HFFc6 (cell line): ENCODE measurements at places on chromosomes 2 and 18. TPM values are rescaled to one million over a fixed set of nuclear protein-coding genes. Genes with fewer than 3 reads are reported as not detected.

DNA sequence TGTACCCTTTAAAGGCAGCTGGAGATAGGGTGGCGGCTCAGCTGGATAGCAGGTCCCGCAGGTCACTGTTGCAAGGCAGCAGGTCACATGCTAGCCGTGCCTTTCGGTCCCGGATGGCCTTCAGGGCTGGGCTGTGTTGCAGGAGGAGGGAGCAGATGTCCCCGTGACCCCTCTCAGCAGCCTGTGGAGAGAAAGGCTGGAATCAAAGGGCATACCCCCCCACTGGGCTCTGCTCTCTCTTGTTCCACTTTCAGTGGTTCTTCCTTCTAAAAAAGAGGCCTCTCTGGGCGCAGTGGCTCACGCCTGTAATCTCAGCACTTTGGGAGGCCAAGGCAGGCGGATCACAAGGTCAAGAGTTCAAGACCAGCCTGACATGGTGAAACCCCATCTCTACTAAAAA lies 4.4 kb upstream of the ANKRD23 start:
- H3K27ac ChIP-seq: no peak overlapping the region
- H3K4me1 ChIP-seq: no peaks in the 10 kb centered on the region
- H3K27me3 ChIP-seq: no peaks in the 10 kb centered on the region; the same call in 1 of the 2 replicates

- H3K4me1 ChIP-seq: no peaks in the 10 kb centered on the region
- H3K36me3 ChIP-seq: no peaks in the 10 kb centered on the region
- no peak for DNase-seq
- no peak overlapping the region for H3K27ac ChIP-seq
Observed at GRCh38 chr2:72008608-72009007, 139.1 kb downstream of the CYP26B1 start.

DNA sequence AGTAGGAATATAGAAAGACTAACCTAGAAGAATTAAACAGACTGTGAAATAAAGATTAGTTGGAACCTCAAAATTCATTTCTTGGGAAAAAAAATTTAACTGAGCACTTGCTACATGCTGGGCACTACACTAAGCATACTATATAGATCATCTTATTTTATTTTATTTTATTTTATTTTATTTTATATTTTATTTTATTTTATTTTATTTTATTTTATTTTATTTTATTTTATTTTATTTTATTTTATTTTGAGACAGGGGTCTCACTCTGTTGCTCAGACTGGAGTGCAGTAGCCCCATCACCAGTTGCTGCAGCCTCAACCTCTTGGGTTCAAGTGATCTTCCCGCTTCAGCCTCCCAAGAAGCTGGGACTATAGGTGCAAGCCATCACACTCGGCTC lies 74.5 kb upstream of the DSC1 start:
- H3K36me3 ChIP-seq: no peaks in the 10 kb centered on the region
- H3K4me3 ChIP-seq: no peak overlapping the region
- no peaks in the 10 kb centered on the region for H3K4me1 ChIP-seq
- DNase-seq: no peak
- H3K27ac ChIP-seq: no peak overlapping the region

DNA sequence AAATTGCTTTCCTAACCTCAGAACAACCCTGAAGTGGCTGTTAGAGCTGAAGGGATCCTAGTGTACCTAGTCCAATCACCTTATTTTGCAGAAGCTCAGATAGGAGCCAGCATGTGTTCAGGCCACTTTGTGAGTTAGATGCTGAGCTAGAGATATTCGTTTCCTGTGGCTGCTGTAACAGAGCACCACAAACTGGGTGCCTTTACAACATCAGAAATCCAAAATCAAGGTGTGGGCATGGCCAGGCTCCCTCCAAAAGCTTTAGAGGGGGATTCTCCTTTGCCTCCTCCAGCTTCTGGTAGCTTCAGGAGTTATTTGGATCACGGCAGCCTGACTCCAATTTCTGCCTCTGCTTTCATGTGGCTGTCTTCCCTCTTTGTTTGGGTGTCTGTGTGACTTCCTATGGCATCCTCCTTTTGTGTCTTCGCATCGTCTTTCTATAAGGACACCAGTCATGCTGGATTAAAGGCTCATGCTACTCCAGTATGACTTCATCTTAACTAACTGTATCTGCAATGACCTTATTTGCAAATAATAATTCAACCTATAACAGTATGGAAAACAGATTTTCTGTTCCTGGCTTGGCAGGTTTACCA lies 86.3 kb upstream of the TGFA start:
- H3K27me3 ChIP-seq: peaks cover 23% of the 10 kb centered on the region
- H3K27ac ChIP-seq: no peak overlapping the region
- H3K4me3 ChIP-seq: no peak overlapping the region
- DNase-seq: no peak
- no peaks in the 10 kb centered on the region for H3K36me3 ChIP-seq

- DNase-seq: no peak
- H3K36me3 ChIP-seq: no peaks in the 10 kb centered on the region
- peaks cover 20% of the 10 kb centered on the region for H3K4me1 ChIP-seq
- H3K27me3 ChIP-seq: peaks cover 22% of the 10 kb centered on the region
Observed at GRCh38 chr2:70505613-70506391, 47.8 kb downstream of the TGFA start.

- no peak overlapping the region for H3K4me3 ChIP-seq
- no peaks in the 10 kb centered on the region for H3K27me3 ChIP-seq
- no peak overlapping the region for H3K27ac ChIP-seq
- no peak for DNase-seq
- no peaks in the 10 kb centered on the region for H3K36me3 ChIP-seq
Observed at GRCh38 chr18:30792051-30792450, 250.5 kb downstream of the DSC3 start.

DNA sequence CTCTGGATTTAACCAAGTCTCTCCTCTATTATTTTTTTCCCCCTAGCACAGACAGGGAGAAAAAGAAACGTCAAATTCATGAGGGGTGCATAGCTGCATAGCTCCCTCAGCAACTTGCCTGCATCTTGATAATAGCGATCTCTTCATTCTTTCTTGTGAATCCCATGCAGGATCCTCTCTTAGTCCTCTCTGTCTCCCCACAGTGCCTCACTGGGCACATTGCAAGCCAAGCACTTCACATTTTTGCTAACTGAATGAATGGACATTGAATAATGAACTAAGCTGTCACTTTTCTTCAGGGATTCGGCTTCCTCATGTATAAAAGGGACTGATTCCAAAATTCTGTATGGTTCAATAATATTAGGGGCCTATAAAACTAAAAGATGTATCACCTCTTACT lies 2.9 kb upstream of the EPB41L3 start:
- no peak overlapping the region for H3K4me3 ChIP-seq
- H3K36me3 ChIP-seq: no peaks in the 10 kb centered on the region
- H3K27me3 ChIP-seq: peaks cover 8% of the 10 kb centered on the region; the same call in 1 of the 2 replicates
- H3K4me1 ChIP-seq: no peaks in the 10 kb centered on the region; the same call in 1 of the 2 replicates

DNA sequence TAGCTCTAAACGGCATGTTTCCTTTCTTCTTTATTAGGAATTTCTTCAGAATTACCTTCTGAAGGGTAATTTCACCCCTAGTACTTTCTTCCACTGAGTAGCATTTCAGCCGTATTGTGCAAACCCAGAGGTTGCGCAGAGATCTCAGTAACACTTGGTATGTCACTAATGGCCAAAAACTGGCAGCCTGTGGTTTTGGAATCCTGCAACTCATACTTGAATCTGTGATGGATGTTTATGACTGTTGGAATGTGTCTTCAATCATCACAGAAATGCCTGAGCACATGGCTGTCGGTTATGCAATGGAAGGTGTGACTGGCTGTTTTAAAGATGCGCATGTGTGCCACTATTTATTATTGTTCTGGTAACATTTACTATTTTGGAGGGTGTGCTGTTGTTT lies 100.0 kb downstream of the COLEC12 start:
- no peak overlapping the region for H3K27ac ChIP-seq
- no peak overlapping the region for H3K4me3 ChIP-seq

LRP1B gene
- total RNA-seq: not detected in 3 replicates

SLC4A1AP gene
- 22.1 to 25.7 TPM (median 25.0 TPM) in 3 replicates for total RNA-seq

STK25 gene
- 129 and 138 TPM in 2 replicates for total RNA-seq
